Activated naive CD4-positive, alpha-beta T cell treated with anti-CD3 and anti-CD28 coated beads, Interleukin-2, amount 50 U/mL, for 16 hours (primary cell): ENCODE measurements at places on chromosomes 1 and 21.

DNA sequence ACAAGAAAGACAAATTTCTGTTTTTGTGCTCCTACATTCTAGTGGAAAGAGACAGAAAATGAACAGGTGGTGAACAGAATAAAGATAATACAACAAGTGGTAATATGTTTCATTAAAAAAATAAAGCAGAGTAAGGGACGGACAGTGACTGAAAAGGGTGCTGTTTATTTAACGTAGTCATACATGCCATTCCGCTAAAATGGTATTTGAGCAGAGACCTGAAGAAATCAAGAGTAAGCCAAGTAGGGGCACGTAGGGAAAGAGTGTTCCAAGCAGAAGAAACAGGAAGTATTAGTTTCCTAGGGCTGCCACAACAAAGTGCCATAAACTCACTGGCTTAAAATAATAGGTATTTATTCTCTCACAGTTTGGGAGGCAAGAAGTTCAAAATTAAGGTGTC is 65.6 kb upstream of the KCTD3 start:
- DNase-seq, result no peak

- no peak for DNase-seq
Measured at GRCh38 chr1:159208175-159208825, 3.6 kb downstream of the ACKR1 start.

DNA sequence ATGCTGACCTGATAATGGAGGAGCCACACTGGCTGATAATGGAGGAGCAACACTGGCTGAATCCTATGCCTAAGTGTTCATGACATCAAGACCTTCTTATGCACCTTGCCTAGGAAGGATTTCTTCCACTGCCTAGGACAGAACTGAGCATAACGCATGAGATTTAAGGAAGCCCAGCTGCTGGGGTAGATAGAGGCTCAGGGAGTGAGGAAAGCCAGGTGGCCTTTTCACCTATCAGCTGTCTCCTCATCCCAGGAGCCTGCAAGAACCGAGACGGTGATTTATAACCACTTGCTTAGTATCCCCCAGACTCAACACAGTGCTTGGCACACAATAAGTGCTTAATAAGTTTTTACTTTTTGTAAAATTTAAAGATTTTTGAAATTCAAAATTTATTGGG is 7.4 kb upstream of the CTBS start:
- no peak for DNase-seq

GRCh38 chr1:1928231-1929101 is 9.4 kb upstream of the TMEM52 start:
- no peak for DNase-seq

- no peak for DNase-seq
Measured at GRCh38 chr1:3333903-3334302, 120.6 kb upstream of the ARHGEF16 start.

- DNase-seq, result no peak
Measured at GRCh38 chr1:9120312-9120958, 8.5 kb downstream of the GPR157 start.

GRCh38 chr1:26029864-26030481 is 8.4 kb downstream of the EXTL1 start:
- DNase-seq, result no peak

DNA sequence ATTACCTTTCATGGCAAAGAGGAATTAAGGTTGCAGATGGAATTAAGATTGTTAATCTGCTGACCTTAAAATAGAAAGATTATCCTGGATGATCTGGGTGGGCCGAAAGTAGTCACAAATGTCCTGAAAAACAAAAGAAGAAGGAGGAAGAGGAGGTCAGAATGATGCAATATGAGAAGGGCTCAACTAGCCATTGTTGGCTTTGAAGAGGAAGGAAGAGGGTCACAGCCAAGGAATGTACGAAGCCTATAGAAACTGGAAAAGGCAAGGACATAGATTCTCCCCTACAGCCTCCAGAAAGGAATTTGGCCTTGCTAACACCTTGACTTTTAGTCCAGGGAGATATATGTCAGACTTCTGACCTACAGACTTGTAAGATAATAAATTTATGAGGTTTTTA is 39.4 kb upstream of the FMOD start:
- no peak for DNase-seq

- DNase-seq, result no peak
Measured at GRCh38 chr1:218247339-218247738, 37.8 kb upstream of the RRP15 start.

- DNase-seq, result no peak
Measured at GRCh38 chr1:92964998-92965397, 3.7 kb upstream of the DIPK1A start.

DNA sequence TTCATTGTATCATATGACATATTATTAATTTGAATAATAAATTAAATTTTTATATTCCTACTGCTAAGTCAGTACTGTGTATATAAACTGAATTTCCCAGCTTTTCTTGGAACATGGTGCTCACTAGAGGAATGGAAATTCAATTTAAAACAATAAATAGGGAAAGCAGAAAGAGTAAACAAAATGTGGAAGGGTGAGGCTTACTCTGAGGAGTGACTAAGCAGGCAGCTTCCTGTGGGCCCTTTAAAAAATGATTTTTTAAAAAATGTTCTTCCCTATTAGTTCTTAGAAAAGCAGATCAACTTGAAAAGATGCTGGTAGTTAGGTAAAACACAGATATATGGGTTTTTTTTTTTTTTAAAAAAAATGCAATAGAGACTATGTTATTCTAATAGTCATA is 49.5 kb upstream of the S1PR1 start:
- DNase-seq, result no peak

DNA sequence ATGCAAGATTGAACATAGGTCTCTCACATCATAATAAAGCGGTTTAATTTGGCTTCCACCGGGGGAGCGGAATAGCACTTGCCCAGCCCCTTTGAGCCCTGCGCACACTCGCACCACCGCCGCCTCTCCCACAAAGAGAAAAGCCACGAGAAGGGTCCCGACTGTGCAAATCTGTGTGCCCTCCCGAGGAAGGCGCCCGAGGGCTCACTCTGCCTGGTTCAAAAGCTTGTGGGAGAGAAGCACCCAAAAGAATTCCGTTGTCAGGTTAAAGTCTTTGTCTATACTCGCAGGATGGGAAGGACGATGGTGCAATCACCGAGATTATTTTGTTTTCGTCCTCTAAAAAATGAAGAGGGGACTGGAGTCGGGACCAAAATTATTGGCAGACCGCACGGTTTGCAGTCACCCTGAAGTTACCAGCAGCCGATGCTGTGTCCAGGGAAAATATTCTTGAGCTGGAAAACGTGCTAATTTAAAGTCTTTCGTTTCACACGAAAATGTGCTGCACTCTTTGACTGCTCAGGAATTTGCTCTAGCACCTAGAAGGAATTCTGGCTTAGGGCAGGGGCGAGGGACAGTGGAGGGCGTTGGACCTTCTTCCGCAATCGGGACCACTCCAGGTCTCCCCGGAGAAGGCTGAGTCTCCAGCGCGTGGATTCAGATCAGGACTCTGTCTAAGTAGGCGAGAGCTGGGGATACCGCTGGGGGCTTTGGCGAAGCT is 6.6 kb upstream of the SIM2 start:
- no peak for DNase-seq

GRCh38 chr1:110626889-110627288 is 20.7 kb upstream of the KCNA2 start:
- no peak for DNase-seq

GRCh38 chr1:105485207-105485606 is 1571.3 kb upstream of the PRMT6 start:
- no peak for DNase-seq

GRCh38 chr1:9275567-9276034 is 17.1 kb upstream of the SPSB1 start:
- DNase-seq, result peak; percentile 68

GRCh38 chr1:36295390-36295789 is 10.8 kb upstream of the SH3D21 start:
- no peak for DNase-seq

GRCh38 chr1:11061652-11062365 is 2.0 kb upstream of the SRM start:
- DNase-seq, result no peak

DNA sequence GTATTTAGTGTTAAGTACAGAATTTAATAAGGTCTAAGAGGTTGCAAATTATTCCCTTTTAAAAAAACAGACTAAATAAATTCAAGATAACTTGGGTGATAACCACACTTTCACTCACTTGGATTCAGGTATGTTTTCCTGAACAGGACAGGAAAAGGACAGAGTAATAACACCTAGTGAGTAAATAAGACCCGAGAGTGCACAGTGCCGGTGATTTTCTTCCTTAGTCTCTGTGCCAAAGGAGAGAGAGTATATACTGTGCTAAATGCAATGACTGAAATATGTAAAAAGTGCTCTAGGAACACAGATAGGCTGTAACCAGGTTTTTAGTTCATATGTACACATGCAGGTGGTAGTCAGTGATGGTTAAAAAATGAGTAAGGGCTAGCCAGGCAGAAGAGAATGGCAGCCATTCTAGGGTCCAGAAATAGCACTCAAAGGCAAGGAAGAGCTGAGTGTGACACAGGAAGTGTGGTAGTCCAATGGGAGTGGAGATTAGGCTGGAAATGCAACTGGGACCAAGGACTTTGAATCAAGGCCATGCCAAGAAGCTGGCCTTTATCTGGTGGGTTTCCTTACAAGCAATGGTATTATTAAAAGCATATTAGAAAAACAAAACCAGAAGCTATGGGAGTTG is 58.1 kb downstream of the NRIP1 start:
- no peak for DNase-seq
